Activated CD8-positive, alpha-beta memory T cell treated with anti-CD3 and anti-CD28 coated beads for 36 hours (primary cell): ENCODE measurements at places on chromosomes 7 and 10. TPM values are rescaled to one million over a fixed set of nuclear protein-coding genes. Genes with fewer than 3 reads are reported as not detected.

Gene STEAP2
- total RNA-seq = not detected

Gene HNRNPH3
- 171 TPM for total RNA-seq

Gene MYH16
- total RNA-seq = not detected

Gene TSPAN12
- not detected for total RNA-seq

Gene ZNF736
- 22.6 TPM for total RNA-seq

Gene AKR1C8
- total RNA-seq = not detected

Gene SCRN1
- total RNA-seq = 4.7 TPM

Gene NPM3
- total RNA-seq = 241 TPM

Gene OR13A1
- not detected for total RNA-seq

Gene CC2D2B
- not detected for total RNA-seq

Gene MBL2
- total RNA-seq = not detected

Gene ARHGAP22
- not detected for total RNA-seq

Gene NUTM2B
- total RNA-seq = 1.1 TPM
